Uterus (tissue), 4 donors: ENCODE measurements at places on chromosomes 3 and 15.

DNA sequence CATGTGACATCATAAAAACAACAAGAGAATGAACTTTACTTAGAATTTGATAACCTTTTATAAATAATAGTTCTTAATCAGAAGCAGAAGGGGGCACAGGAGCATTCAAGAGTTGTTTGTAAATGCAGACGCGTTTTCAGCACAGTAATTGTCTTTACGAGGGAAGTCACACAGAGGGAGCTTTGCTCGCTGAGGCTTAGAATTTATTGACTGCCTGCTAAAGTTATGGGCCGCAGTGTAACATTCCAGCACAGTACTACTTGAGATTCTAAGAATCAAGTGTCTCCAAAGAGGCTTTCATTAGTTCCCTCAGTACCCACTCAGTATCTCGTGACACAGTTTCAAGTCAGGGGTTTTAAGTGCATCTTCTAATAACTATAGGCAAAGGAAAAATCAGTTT is 288.7 kb downstream of the NR2F2 start:
- no peak for DNase-seq

DNA sequence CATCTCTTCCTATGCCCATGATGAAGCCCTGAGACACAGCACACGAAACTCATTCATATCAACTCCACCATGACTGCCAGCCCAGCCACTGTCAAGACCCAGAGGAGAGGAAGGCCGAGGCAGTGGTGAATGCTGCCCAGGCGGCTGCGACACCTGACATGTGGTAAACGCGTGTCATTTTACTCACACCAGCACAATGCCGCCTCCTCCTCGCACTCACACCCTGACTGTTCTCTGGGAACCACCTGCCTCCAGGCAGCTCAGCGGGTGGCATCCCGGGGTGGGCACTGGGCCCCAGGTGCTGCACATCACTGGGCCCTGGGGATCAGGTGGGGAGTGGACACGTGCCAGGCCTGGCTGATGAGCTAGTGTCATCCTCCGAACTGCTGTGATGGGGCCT is 21.5 kb downstream of the KLHL25 start:
- DNase-seq, result no peak

GRCh38 chr3:178129109-178129508 is 407.1 kb upstream of the KCNMB2 start:
- DNase-seq, result no peak

GRCh38 chr15:76996526-76997401 is 1.8 kb downstream of the PSTPIP1 start:
- peak; percentile 26 for DNase-seq

- DNase-seq, result no peak
These were observed 27.9 kb upstream of the SLC30A4 start for GRCh38 chr15:45550436-45550835.

DNA sequence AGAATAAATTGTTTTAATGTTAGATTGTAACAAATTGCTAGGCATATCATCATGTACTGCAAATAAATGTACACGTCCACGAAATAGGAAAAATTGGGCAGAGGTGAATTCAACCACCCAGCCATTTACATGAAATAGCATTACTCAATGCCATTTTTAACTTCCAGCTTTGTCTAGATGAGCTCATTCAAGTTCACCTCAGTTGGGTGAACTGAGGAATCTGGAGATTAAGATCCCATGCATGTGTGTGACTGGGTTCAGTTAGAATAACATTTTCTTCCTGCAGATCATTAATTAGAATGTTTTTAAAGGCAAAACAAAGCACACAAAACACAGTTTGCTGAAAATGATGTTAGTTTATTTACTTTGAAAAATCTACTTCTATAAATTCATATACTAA is 767.8 kb upstream of the GOLIM4 start:
- no peak for DNase-seq

DNA sequence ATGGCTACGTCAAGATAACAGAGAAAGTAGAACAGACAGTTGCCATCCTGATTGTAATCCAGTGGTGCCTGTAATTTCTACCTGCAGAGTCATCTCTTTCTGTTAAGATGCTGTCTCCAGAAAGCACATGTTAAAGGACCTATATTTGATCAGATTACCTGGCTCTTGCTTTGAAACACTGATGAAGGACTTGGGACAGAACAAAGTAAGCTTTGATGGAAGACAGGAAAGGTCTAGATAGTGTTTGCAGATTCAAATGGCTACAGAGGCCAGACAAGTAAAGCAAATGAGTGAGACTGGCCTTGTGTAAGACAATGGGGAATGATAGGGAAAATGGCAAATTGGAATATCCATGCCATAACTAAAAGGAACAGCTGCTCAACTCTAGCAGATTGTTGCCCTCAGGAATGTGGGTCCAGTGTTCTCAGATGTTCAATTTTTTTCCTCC is 1.8 kb upstream of the GSK3B start:
- DNase-seq, result no peak

DNA sequence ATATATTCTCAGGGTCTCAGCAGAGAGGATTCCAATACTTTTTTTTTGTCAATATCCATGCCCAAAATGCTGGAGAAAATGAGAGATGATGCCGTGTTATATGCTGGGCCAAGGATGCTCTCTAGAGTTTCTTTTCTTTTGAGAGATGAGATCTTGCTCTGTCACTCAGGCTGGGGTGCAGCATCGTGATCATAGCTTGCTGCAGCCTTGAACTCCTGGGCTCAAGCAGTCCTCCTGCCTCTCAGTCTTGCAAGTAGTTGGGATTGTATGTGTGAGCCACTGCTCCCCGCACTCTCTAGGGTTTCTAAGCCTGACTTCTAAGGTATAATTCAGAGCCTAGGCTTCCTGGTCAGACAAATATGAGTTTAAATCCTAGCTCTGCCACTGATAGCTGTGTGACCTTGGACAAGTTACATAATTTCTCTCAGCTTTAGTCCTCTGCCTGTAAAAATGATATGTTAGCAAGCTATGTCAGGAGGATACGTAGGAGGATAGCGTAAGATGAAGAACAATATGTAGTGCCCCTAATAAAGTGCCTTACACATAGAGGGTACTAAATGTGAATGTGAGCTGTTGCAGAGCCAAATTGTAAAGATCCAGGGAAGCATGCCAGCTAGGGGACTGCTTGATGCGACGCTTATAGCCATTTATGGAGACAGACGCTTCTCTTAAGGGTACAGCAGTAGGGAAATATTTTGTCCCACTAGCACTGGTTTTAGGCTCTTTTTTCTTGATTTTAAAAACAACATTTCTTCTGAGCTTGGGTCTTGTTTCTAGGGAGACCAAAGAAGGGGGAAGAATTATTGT is 7.4 kb downstream of the STARD9 start:
- no peak for DNase-seq

GRCh38 chr3:155217591-155217990 is 75.9 kb downstream of the STRIT1 start:
- DNase-seq, result no peak

DNA sequence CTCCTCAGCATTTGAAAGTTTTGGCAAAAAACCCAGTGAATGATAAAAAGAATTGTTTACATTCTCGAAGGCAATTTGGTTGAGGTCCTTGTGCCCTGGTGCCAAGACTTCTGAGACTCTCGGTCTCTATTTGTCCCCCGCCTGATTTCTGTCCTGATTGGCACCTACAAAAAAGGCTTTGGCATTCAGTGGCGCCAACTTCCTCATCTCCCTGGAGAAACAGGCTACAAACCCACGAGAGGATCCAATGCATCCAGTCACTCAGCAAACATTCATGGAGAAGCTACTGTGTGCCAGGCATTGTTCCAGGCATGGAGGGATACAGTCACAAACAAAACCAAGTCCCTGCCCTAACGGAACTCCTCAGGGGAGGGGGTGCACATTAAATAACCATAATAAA is 42.7 kb downstream of the HES1 start:
- no peak for DNase-seq

GRCh38 chr3:190983875-190984274 is 121.4 kb upstream of the GMNC start:
- no peak for DNase-seq

DNA sequence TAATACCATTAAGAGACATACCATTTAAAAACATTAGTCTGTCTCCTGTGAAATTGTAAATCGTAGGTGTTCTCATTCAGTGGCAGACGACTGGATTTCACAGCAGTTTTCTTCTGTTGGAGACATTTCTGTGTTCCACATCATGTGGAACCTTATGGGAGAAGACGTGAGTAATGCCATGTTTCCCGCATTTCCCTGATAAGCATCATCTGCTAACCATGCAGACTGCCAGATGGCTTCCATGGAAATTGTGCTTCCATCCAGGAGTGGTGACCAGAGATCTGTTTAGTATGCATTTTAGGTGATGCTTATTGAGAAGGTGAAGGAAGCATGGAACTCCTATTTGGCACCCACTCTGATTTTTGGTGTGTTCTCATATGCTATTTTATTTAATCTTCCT is 28.4 kb upstream of the ST3GAL6 start:
- no peak for DNase-seq

- DNase-seq, result no peak
These were observed 244.4 kb upstream of the GOLGA6L4 start for GRCh38 chr15:83991163-83991562.

GRCh38 chr3:109918740-109919139 is 581.4 kb upstream of the DPPA4 start:
- DNase-seq, result no peak

- DNase-seq, result no peak
These were observed 190.2 kb upstream of the GBE1 start for GRCh38 chr3:81951636-81952035.

GRCh38 chr15:25247407-25248038 is 191.3 kb downstream of the UBE3A start:
- DNase-seq, result no peak

- no peak for DNase-seq
These were observed 666.5 kb downstream of the SQOR start for GRCh38 chr15:46301291-46301690.

DNA sequence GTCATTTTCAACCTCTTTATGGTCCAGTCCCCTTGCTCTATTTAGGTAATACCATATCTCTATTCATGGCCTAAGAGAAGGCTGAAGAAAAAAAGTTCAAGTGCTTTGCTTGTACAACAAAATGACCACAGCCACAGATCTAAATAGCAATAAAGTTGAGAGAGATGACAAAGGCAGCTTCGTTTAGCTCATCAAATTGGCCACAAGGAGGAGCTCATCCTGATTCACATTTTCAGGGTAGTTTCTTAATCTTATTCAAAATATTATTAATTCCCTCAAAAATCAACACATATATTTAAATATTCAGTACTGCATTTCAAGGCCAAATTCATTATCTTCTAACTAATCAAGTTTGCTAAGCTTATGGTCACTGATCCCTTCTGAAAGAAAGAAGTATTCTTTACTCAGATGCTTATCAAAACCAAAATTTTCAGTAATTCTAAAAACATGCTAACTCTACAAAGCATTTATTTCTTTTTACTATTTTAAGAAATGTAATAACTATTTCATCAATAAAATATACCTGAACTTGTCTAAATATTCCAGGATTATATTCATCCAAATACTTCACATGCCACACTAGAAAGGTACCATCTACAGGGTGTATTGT is 85.5 kb downstream of the DMXL2 start:
- no peak for DNase-seq
